Breast epithelium (tissue), 4 donors: ENCODE measurements at places on chromosomes 7 and 10.
A peak's percentile ranks its signal among the peaks of the same experiment; 100 is the strongest.

- no peak for DNase-seq
Measured at GRCh38 chr10:96374639-96374984, 15.8 kb upstream of the OPALIN start.

DNA sequence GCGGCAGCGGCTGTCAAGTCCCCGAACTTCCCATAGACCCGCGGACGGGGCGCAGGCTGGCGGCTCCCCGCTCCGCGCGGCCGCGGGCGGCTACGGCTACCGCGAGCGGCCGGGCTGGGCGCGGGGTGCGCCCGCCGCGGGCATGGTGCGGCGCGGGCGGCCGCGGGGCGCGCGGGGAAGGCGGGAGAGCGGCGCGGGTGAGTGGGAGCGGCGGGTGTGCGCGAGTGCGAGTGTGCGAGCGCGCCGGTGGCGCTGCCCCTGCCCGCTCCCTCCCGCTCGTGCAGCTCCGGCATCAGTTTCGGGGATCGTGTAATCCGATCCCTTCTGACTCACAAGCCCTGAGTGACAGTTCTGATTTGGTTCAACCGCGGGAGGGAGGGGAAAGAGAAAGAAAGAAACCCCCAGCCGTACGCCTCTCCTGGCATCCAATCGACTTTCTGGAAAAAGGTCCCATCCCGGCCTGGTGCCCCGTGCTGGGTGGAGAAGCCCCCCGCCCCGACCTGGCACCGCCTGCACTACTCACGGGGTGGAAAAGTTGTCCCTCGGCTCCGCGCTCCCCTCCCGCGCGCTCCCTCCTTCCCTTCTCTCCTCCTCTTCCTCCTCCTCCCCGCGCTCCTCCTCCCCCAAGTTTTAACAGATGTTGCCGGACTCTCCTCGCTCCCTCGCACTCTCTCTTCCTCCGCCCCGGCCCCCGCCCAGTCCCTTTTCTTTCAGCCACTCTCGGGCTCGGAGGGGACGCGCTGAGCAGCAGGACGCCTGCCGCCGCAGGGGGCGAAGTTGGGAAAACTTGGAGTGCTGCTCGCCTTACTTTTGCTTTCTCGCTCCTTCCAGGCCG lies at the start of gene GLI3:
Gene GLI3 (minus strand): TSS at position 234 of the 835 bp plus-strand sequence. CDS start 13,956 bp downstream, outside the sequence.
- DNase-seq = peak; percentile 87

- no peak for DNase-seq
Measured at GRCh38 chr7:158955932-158956804, 99.8 kb downstream of the DYNC2I1 start.

DNA sequence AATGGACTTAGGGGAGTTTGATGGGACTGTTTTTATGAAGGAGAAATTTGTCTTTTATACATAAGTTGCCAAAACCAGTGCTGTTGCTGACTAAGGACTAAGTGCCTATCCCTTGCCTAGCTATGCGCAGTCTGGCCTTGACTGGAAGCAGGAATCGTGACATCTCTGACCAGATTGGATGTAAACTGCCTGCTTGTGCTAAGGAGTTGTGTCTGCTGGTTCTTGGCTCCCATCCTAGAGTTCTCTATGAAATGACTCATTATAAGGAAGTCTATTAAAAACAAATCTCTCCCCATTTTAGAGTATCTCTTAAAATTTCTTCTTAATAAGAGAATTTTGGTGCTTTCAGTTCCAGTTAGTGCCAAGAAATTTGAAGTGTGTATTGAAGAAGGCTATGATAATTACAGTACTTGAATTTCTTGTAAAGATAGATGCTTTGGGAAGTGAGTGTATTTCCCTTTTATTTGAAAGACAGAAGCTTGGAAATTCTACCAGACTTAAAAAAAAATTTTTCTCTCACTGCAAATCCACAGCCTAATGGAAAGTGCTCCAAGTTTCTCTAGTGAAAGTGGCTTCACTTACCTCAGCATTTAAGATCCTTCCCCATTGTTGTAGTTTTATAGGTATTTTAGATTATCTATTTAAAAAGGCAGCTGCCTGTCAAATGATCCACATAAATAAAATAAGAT lies 77.6 kb downstream of the BICC1 start:
- DNase-seq = no peak

DNA sequence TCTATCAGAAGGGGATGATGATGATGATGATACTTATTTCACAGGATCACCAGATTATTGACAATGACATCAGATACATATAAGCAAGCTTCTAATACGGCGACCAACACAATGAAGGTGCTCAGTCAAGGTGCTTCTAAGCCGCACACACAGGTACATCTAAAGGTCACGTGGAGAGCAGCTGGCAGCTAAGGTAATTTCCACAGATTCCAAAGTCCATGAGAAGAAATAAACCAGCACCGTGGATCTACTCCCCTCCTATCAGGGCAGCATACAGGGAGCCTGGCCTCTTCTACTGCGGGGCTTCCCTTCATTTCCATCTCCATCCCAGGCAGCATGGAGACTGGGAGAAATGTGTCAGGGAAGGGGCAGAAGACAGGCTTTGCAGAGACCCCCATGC lies 37.5 kb downstream of the DENND11 start:
- DNase-seq = no peak

GRCh38 chr7:89049043-89049442 lies 253.5 kb upstream of the TEX47 start:
- no peak for DNase-seq

GRCh38 chr7:94421681-94422080 lies 27.0 kb downstream of the COL1A2 start:
- DNase-seq = no peak

DNA sequence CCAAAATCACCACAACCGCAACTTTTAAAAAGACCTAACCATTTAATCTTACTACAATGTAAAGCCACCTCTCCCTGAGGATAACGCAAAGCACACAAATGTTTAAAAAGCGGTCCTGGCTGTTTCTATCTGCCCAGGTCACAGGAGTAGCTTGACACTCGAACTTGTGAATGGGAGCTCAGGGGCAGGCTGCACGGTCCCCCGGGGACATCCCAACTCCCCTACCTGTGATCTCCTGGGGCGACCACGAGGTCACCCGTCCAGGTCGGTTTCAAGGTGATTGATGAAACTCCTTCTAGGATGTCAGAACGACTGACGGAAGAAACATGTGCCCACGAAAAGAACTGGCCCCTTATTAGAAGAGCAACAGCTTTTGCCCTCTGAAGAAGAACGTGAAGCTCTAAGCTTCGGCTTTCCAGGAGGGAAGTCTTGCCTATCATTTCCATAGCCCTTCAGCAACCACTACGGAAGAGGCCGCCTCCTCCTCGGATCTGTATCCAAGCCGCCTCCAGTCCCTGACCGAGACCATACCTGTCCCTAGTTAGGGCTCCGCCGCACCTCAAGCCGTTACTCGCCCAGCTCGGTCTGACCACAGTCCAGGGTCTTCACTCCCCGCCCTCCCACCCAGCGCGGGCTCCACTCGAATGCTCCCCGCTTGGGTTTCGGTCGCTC lies 459 bp downstream of the CYCS start:
- DNase-seq = peak; percentile 22

DNA sequence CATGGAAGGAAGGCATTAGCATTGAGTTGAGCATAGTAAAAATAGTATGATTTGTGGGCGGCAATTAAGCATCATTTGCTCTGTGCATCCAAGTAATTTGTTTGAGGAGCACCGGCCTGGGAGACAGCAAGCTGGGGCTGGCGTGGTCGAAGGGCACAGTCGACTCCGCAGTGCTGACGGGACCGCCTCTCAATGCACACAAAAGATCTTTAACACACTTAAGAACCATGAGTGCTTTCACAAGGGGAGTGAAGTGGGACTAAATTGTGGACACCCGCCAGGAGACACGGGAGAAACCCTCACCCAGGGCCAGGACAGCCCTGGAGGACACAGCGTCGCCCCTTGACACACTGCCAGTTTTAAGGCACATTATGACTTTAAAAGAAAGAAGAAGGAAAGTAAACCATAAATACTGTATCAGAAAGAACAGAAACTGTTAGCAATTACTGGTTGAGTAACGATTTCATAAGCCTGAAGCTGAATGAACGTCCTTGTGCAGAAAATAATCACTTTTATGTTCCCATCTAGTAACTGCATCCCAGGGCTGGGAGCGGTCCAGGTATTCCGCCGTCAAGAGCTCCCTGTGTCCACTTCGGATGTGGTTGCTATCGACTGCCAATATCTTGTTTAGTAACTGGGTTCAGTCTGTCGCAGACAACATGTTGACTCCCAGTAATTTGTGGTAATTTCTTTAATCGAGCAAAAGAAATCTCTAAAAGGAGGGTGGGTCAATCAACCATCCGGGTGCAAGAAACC lies 102.1 kb downstream of the EBF3 start:
- no peak for DNase-seq

- DNase-seq = no peak
Measured at GRCh38 chr7:79096361-79096805, 357.1 kb downstream of the MAGI2 start.

DNA sequence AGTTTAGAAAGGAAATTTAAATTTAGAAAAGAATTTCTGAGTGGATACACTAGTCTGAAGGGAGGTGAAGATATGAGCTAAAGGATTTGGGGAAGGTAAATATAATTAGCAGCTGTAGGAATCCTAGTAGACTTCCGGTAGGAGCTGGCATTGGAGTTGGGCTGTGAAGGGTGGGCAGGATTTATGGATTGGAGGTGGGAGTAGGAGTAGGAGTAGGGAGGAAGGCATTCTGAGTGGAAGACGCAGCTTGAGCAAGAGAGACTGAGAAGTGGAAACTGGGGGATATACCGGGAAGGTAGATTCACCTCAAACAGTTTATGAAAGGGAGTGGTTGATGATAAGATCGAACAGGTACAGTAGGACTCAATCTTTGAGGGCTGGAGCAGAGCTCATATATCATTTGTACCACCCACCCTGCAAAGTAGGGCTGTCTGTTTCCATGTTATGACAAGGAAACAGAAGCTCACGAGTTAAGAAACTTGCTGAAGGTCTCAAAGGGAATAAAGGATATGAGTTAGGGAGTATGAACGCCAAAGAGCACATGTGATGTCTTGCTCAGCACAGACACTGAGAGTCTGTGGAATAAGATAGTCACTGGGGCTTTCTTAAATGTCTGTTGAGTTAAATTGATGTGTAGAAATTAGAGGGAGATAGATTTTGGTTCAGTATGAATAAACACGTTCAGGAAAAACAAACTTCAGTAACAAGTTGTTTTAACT lies 81.6 kb downstream of the RPS24 start:
- no peak for DNase-seq

DNA sequence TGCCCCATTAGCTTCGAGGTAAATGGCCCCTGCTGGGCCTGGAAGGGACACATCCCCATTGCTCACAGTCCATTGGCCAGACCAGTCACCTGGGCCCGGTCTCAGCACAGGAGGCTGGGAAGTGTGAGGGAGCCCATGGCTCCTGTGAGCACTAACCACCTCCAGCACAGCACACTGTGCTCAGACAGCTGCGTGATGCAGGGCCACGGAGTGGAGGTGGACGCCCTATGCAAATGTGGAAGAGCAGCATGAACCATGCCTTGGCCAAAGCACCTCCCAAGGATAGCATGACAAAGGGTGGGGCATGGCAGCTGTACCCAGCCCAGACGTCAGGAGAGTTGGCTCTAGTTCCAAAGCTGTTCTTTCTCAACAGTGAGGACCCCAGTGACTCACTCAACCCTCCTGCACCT lies 120.1 kb upstream of the ZMIZ1 start:
- DNase-seq = no peak

GRCh38 chr7:67653856-67654454 lies 657.3 kb downstream of the TYW1 start:
- no peak for DNase-seq

DNA sequence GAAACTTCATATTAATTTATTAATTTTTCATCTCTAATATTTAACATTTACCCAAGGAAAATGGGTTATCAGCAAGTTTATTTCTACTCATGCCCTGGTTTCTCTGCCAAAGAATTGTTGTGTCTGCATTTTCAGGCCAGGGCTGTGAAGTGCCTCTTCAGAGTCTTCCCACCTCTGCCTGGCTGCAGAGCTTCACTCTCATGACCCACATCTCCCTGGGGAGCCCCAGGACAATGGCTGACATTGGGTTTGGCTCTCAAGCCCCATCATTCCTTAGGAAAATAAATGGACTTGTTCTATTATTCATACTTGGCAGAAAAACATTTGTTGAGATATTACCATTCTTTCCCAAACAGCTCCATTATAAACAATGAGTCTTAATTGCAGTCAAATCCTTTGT lies 30.3 kb downstream of the CACNA2D1 start:
- DNase-seq = no peak

GRCh38 chr7:111886233-111886632 lies 320.0 kb downstream of the DOCK4 start:
- no peak for DNase-seq

DNA sequence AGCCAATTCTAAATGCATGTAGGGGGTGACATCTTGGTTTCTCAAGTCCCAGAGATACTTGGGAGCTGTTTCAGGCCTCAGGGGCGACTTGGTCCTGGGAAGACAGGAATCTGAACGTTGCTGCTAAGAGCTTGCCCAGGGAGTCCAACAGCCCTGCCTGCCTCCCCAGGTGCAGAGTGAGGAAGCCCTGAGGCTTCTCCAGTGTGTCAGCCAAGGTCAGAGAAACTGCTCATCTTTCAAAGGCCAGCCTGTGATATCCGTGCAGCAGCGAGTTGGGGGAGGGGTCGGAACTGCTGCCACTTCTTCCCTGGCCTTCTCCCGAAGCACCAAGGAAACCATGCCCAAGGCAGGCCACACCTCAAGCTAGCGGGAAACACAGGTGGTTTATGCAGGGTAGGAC lies 9.7 kb downstream of the GDF2 start:
- DNase-seq = no peak

DNA sequence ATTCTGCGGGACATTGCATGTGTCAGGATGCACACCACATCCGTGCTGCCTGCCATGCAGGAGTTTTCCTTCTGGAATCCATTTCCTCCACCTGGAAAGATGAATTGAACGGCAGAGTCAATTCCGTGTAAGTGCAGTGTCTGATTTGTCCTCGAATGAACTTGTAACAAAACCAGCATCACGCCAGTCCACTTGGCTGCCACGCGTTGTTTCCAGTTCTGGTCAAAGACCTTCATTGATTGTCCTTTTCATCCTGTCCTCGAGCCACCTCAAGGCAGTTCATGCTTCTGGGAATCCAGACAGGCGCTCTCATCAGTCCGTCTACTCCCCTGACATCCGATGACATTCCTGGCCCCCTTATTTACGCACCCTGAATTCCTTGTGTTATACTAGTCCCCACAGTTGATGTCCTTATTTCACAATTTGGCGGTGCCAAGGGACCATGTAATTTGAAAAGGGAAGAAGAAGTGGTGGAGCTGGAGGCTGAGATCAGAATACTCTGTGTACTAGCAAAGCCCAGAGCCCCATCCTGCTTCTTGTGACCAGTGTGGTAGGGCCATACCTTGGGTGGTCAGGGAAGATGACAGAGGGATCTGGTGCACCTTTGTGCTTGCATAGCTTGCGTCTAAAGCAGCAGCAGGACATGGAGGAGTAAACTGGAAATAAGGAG lies 502.2 kb downstream of the PLXNA4 start:
- no peak for DNase-seq

GRCh38 chr7:121537031-121537430 lies 140.9 kb upstream of the FAM3C start:
- no peak for DNase-seq

GRCh38 chr7:84583331-84583730 lies 388.7 kb upstream of the SEMA3A start:
- DNase-seq = no peak

- no peak for DNase-seq
Measured at GRCh38 chr10:98101366-98101765, 33.1 kb upstream of the R3HCC1L start.
